ENCODE measurements at places on chromosomes 5 and 9.

DNA sequence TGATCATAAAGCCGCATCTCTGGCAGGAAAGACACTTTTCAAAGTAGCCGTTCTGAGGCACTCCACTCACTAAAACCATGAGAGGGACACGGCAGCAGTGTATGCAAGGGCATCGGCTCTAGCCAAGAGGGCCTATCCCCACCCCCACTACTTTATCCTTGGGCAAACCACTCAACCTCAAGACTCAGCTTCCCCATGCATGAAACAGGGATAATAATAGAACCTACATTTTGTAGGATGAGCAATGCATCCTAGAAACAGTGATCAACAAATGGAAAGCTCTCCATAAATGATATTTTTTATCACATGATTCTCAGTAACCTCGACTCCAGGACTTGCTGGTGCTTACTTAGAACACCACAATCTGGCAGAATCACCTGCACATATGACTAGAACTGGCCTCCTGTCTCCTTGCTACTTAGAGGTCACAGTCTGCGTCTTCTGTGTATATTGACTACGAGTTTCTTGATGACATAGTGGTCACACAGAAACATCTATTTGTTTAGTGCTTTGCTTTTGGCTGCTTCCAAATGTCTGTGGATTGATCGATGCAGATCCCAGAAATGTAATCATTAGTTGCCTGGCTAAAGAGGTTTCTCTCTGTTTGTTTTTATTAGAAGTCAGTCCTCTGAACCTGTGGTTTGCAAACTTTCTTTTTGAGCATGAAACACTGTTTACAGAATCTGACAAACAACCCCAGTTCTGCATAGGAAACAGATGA, 102.1 kb downstream of the LHFPL2 start:
- no peak for DNase-seq

DNA sequence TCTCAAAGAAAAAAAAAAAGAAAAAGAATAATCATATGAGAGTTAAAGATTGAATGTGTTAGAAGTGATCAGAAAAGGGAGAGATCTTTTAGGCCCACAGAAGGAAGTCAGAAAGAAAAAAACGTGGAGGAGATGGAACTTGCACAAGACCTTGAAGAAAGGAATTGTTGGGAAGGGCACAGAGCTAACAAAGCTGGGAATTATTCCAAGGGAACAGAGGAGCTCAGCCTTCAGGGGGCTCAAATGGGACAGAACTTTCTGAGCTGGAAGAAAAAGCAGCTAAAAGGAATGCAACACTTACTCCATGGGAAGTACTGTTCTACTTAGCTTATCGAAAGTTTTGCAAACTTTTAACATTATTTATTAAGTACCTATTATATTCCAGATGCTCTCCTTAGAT, 153.4 kb upstream of the ADRA1B start:
- DNase-seq, result no peak

DNA sequence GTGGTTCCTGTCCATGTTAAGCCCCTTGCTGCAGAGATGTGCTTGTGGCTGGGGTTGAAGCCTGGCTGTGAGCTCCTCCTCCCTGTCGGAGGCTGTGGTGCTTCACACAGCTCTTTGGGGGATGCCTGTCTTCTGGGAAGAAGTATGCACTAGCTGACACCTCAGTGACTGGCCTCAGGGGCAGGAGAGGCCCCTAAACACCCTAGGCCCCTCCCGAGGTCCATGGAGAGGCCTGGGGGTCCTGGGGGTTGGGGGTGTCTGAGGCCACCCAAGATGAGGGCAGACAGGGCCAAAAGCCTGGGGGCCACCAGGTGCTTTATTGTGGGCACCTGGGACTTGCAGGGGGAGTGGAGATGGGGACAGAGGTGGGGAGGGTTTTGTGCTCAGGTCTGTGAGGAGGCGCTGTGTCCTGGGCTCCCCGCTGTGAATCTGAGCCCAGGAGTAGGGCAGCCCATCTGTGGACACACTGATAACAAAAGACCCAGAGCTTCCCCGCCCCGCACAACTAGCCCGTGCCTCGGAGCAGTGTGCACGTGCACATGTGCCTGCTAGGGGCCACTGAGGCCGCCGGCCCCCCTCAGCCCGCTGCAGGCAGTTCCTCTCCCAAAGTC, 92.0 kb downstream of the PHF2 start:
- DNase-seq, result no peak

GRCh38 chr5:45737153-45737552, 41.0 kb upstream of the HCN1 start:
- DNase-seq, result no peak

DNA sequence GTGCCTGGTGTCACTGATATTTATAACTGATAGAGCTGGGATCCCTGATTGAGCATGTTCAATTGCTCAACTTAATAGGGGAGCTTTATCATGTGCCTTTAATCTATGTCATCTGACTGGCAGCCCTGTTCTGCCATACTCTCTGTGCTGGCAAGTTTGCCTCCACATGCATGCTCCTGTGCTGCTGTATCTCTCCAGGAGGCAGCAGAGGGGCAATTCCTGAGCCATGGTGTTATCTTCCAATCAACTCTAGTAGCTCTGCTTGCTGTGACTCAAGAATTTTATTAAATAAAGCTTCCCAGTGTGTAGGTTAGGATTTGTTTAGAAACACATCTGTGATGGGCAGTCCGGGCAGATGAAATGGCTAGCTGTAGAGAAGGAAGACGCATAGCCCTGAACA, 642.0 kb downstream of the KIF4B start:
- DNase-seq, result no peak

DNA sequence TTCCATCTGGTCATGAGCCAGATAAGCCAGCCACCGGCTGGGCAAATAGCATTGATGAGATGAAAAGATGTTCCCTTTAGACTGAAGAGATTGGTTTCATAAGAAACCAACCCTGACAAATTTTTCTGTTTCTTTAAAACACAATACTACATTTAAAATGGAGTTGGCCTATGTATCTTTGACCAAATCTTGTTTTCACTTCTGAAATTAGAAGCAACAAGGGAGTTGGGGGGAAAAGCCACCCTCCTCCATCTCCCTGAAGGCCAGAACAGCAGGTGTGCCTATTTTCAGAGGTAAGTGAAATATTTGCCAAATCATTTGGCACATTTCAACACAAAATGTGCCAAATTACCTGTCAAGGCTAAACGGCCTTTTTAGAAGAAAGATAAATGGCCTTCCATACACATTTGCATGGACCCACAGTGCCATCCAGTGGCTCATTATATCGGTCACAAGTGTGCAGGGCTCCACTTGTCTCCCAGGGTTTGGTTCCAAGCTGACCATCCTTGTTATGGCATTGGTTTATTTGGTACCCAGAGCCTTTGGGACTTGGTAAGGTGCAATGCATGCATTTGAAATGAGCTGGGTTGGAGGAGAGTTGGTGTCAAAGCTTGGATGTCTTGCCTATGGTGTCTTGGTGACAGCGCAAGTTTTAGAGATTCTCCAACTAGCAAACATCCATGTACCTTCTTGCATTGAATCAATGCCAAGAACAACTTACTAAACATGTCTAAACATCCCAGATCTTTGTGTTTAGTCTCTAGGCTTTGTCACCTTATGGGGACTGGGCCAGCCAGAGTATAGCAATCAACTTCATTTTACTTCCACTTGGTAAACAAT, 372.0 kb upstream of the KIF2A start:
- peak; percentile 45 for DNase-seq

DNA sequence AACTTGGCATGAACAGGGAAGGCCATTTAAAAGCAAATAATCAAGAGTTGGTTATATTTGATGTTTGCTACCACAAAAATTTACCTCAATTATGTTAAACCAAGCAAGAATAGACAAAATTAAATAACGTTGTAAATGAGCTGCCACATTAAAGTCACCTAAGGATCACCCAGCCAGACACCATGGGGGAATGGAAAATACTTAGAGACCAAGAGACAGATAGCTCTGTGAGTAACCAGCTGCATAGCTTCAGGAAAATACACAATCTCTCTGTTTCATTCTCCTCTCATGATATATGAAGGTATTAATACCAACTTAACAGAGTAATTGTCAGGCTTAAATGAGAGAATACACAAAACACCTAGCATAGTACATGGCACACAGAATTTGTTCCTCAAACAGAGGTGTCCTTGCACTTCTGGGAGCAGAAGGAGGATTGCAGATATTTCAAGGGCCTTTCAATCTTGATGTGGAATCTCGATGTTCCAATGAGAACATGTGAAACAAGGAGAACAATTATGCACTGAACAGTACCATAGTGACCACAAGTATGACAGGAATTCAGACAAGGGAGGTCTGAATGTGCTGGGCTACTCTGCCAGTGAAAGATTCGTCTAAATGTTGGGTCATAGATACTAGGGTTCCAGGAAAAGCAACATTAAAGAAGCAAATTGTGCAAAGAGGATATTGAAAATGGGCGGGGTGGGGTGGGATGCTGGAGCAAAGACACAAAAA, 18.6 kb downstream of the JAKMIP2 start:
- no peak for DNase-seq

DNA sequence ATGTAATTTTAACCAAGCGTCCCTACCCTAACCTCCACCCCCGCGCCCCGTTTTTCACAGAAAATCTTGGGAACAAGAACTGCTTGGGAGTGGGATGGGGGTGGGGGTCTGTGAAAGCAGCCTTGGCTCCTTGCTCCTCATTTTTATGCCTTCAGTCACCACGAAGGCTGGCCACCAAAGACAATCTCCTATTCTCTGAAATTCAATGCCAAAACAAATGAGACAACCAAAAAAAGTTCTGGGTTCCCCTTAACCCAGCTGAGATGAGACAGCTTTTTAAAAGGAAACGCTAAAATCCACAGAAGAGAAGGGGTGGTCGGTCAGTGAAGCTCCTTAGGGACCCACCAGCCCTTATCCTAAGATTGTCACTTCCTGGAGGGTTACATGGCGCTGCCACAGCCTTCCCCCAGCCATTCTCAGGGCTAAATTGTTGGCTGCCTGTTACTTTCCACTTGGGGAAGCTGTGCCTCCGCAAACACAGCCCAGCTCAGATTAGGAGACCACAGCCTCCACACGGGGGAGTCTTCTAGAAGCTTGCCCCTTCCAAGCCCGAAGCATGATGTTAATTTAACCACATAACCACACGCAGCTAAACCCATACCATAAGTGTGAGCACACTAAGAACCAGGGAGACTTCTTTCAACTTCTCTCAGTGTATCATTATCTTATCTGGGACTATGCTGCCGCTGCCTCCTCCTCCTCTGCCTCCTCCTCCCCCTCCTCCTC, 136.3 kb downstream of the FOXD1 start:
- no peak for DNase-seq

- no peak for DNase-seq
Measured at GRCh38 chr5:107853031-107853430, 182.3 kb upstream of the EFNA5 start.

GRCh38 chr9:97310896-97311295, 3.4 kb downstream of the CCDC180 start:
- DNase-seq, result no peak

- DNase-seq, result no peak
Measured at GRCh38 chr9:133581513-133582343, 27.5 kb downstream of the FAM163B start.

DNA sequence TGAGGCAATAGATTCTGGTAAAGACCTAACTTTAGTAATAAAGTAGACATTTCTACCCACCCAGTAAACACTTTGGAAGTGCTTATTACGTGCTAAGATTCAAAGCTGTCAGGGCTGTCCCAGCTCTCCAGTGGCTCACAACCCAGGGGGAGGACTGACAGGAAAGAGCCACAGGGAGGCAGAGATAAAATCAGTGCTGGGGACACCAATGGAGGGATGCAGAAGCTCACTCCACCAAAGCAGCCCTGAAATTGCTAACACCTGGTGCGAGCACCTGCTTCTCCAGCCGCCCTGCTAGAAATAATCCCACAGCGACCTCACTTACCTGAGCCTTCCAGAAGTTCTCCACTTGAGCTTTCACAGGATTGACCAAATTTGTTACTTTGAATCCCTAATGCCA, 501.0 kb downstream of the BNC2 start:
- no peak for DNase-seq

GRCh38 chr9:87085073-87085472, 137.8 kb upstream of the GAS1 start:
- no peak for DNase-seq

GRCh38 chr9:88953381-88954029, 37.8 kb upstream of the S1PR3 start:
- no peak for DNase-seq

DNA sequence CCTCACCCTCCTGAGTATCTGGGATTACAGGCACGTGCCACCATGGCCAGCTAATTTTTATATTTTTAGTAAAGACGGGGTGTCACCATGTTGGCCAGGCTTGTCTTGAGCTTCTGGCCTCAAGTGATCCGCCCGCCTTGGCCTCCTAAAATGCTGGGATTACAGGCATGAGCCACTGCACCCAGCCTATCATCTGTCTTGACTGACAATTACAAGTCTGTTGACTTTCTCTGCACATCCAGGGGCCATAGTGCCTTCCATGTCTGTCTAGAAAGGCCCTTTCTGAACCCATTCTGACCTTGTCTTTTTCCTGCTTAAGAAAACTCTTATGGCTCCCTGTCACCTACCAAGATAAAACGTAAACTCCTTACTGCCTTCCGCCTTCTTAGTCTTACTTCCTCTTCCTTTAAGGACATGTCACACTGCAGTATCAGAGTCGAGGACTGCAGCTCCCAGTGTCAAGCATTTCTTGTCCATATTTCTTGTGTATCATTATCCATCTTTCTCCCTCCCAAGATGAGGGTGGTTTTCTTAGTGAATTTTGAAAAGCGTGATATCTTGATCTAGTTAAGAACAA, 49.9 kb upstream of the SHB start:
- no peak for DNase-seq

DNA sequence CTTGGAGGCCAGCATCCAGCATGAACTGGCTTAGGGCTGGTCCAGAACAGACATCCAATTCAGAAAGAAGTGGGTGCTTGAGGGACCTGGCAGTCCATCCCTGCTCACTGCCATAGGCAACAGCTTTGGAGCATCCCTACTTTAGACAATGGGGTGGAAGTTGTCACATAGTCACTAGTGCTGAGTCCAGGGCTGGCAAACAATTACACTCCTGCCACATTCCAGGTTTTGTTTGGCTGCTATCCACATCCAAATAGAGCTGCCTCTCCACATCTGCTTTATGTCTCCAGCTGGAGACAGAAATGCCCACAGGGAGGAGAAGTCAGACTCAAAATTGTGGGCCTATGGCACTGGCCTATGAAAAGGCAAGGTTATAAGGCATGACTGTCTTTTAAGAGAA, 7.0 kb downstream of the FSTL4 start:
- no peak for DNase-seq

DNA sequence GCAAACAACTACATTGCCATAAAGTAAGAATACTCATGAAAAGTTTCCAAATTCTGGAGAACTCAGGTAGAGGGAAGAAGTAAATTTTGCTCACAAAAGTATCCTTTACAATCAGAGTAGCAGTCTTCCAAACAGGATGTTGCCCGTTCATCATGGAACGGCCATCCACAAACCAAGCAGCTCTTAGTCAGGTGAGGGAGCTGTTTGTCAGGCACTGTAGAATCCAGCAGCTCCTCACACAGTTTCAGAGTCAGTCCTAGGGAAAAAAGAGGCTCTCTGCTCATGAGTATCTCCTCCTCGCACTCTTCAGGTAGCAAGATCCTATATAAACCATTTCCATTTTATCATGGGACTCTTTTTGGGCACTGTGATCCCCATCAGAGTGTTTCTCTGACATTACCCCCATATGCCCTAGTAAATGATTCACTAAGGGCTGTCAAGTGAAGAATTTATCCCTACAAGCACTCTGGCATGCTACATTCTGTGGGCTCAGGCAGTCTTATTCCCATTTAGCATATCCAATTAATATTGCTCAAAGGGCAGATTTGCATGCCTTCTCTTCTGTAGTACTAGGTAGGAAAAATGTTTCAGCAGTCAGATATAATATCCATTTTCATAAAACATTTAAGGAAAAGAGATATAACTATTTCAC, 97.9 kb downstream of the WDR41 start:
- no peak for DNase-seq

GRCh38 chr9:31908158-31908890, 476.1 kb upstream of the ACO1 start:
- DNase-seq, result peak; percentile 2

GRCh38 chr9:95230046-95230445, 87.5 kb downstream of the FANCC start:
- DNase-seq, result no peak
